Stimulated activated CD4-positive, alpha-beta T cell treated with anti-CD3 and anti-CD28 coated beads, Interleukin-2, amount 100 ng/mL, for 4 hours (primary cell): ENCODE measurements at places on chromosomes 1 and 21.

DNA sequence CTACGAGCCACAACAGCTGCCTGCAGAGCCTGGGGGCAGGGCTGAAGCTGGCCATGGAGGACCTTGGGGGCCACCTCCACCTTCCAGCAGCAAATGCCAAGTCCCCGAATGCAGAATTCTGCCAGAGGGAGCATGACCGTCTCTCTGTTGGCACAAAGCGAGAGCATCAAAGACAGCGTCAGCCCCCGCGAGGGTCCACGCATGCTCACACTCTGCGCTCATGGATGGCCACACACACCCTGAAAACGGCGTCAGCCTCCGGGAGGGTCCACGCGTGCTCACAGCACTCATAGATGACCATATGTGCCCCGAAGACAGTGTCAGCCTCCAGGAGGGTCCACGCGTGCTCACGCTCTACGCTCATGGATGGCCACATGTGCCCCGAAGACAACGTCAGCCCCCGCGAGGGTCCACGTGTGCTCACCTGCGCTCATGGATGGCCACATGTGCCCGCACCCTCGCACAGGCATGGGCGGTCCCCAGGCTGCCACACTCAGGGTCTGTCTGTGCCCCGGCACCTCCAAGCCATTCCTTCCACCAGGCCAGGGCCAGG, 46.5 kb downstream of the MORN1 start:
- no peak for DNase-seq

DNA sequence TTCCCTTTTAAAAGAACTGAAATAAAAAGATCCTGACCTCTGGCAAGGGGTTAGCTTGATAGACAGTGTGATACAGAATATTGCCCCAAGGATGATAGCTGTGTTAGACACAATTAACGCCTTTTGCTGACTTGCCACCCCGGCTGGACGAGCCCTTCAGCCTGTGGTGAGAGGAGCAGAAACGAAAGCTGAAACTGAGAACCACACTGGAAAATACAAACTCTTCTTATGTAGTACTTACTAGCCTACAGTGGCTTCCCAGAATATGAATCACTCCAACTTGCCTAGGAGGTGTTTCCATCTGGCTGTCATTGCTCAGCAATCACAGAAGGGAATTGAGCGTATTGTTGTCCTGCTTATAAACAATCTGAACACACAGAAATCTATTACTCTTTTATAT, 22.9 kb downstream of the SAMSN1 start:
- DNase-seq: peak; percentile 34

- DNase-seq: no peak
These were observed 85.7 kb downstream of the TGFB2 start for GRCh38 chr1:218430822-218431221.

DNA sequence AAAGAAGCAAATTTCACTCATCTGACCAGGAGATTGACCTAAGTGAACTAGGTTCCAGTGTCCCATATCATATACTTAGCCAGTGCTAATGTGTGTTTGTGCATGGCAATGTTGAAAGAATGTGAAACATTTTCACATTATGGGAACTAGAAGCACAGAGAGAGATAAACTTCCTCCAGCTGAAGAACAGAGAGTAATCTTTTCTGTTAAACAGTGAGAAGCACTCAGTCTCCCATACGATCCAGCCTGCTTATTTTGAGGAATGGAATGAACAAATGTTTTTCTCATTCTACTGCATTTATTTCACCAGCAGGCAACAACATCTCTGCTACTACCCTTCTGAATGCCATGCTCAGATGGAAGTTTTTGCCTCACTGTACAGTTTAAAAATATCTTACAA, 170.5 kb downstream of the TTLL7 start:
- no peak for DNase-seq

DNA sequence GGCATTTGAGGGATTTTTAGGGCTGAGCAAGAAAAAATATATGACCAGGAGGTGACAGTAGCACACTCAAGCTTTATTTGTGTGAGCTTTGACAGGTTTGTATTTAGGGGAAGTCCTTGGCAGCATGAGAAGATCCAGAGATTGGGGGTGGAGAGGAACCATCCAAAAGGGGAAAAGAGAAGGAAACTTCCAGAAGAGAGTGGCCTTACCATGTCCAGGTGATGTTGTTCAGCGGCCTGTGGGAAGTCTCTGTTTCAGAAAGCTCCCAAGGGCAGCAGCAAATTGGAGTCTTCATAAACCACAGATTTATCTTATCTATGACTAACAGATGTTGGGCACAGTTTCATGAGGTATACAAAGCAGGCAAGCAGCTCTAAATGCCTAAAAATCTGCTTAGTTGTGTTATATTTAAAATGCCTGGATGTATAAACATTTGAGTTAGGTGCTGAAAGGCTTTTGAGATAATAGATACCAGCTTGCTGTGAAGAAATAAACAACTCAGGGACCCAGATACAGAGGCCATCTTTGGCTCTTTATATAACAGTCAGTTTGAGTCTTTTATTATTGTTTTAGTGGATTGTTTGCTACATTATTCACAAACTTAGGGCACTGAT, 21.2 kb upstream of the ADAR start:
- no peak for DNase-seq

DNA sequence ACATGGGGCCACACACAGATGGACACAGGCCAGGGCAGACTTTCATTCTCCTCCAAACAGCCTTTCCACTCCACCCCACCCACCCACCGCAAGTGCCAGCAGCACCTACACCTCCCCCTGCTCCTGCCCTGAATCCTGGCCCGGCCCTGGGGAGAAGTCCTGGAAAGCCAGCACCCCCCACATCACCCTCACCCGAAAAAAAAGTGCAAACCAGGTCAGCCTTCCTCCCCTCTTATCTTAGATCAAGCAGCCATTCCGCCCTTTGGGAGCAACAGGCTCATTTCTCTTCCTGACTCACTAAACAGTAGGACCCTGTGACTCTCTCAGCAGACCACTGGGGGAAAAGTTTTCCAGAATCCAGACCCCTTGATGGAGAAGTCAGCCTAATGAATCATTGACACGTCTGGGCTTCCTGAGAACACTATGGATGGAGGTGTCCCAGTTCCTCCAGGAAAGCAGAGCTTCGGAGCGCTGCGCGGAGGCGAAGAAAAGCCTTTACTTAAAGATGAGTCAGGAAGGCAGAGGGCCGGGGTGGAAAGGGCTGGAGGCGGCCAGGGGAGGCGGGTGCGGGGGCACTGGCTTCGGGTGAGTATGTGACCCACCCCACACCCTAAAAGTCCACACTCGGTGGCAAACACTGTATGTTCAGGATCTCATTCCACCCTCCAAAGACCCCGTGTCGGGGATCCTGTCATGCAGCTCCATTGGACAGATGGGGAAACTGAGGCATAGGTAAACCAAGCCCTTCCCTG, 588.7 kb downstream of the MATN1 start:
- no peak for DNase-seq

DNA sequence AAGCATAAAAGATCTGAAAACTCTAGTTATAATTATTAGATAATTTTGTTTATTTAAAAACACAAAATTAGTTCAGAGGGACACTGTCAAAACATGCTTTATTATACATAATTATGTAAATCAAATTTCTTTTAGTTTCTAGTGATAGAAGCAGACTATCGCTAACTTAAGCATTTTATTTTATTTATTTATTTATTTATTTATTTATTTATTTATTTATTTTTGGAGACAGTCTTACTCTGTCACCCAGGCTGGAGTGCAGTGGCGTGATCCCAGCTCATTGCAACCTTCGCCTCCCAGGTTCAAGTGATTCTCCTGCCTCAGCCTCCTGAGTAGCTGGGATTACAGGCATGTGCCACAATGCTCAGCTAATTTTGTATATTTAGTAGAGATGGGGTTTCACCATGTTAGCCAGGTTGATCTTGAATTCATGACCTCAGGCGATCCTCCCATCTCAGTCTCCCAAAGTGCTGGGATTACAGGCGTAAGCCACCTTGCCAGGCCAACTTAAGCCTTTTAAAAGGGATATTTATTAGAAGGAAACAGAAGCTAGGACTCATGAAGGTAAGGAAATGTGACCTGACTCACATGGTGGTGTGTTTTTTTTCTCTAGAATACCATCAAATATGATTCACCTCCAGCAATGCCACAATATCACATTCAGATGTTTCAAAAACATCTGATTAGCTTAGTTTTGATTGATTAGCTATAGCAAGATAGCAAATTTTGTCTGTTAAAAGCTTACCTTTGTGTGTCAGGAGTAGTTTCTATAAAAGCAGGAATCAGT, 1357.4 kb upstream of the ADGRL4 start:
- no peak for DNase-seq

DNA sequence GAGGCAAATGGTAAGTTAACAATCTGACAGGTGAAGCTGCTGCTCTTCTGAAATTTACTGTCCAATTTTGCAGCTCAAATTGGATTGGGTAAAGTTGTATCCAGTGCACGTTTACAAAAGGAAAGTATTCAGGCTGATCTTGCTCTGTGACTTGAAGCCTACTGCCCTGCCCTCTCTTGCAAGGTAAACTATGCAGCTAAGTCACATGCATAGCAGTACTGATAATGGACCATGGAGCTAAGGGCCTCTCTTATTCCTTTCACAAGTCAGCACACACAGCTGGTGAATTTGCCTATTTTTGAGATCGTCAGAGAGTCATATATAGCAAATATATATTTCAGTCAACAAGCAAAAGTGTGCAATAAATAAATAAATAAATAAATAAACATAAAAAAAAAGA, 23.2 kb downstream of the XCL1 start:
- no peak for DNase-seq

GRCh38 chr1:3767328-3767925, 5.1 kb upstream of the SMIM1 start:
- DNase-seq: no peak

DNA sequence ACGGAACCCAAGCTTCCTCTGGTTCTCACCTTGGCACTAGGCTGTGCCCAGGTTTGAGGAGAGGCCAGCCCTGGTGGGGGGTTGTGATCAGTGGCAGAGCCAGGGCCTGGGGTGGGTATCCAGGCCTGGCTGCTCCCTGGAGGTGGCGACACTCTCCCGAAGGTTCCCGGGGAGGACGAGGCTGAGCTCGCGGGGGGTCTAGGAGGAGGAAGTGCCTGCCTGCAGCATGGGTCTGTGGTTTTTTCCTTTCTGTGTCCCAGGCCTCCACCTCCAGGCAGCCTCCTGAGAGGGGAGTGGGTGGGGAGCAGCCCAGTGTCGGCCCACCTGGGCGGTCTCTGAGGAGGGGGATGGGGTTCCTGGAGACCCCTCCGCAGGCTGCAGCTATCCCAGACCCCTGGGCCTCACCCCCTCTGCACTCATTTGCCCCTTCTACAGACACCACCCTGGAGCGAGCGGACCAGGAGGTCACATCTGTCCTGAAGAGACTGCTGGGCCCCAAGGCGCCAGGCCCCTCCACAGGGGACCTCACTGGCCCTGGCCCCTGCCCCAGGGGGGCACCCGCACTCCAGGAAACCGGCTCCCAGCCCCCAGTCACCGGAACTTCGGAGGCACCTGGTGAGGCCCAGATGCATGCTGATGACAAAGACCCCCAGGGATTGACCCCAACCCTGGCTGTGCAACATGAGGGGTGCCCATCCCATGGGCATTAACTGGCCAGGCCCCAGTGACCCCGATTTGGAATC, 44.3 kb downstream of the TRIM11 start:
- no peak for DNase-seq

- no peak for DNase-seq
These were observed 45.0 kb downstream of the XCL1 start for GRCh38 chr1:168621356-168621755.

- DNase-seq: no peak
These were observed 64.5 kb downstream of the CD58 start for GRCh38 chr1:116506132-116507004.

DNA sequence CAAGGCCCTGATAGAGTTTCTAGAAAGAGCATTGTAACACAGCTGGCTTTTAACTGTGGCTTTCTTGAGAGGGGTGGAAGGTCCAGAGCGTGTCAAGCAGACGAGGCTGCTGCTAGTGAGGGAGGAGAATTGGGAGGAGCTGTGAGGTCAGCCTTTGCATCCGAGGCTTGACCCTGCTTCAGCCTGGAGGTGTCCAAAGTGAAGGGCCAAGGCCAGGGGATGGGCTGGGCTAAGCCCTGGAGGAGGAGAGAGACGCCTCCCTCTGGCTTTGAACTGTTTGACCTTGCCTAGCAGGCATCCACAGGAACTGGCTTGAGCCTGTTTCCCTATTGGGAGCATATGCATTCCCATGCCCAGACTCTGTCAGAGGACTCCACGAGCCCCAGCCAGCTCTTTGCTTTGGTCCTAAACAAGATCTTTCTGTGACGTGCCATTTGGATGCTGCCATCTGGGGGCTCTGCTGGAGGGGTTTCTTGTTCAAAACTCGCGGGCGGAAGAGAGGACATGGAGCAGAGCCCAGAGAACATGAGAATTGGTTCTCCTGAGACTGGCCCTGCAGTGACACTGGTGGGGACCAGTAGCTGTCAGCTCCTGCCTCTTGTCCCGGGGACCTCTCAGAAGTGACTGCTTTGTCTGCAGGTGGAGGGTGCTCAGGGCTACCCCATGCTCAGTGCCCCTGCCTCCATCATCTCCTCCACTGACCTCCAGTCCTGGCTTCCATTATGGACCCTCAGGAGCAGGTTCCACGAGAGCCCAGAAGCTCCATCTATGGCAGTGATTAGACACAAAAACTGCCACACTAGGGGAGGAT, 5.5 kb downstream of the ACTRT2 start:
- DNase-seq: no peak

DNA sequence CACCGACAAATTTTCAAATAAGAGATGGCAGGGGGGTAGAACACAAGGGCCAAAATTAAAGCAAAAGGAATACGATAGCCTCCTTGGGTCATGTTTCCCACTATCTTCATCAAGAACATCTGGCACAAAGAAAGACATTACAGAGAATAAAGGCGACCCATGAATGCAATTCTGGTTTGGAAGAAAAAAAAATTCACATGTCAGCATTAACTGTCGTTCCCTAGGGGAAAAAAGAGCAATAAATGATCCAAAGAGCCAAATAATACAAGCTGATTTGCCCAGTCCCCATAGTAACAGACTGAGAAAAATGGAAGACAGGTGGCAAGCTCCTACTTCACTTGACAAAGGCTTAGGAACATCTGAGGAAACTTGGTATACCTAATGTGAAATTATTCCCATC, 4.5 kb downstream of the STIL start:
- no peak for DNase-seq

DNA sequence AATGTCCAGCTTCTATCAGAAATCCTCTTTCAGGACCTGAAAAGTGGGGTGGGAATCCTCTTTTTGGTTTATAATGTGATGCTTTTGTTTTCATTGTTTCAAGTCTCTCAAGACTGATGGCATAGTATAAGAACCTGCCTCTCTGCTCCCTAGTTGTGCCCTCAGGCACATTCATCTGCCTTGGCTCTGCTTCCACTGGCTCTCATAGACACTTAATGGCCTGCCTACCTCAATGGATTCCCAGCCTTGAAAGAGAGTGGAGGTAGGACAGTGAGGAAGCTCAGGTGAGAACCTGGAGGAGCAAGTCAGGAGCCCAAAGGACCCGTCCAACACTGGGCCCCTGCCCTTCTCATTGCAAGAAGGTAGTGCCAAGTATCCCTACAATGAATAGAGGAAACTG, 4.8 kb downstream of the TTLL7 start:
- DNase-seq: no peak
